ENCODE measurements at places on chromosomes 3 and 15. TPM values are rescaled to one million over a fixed set of nuclear protein-coding genes. Genes with fewer than 3 reads are reported as not detected.

Gene POPDC2
- total RNA-seq: 0.78 TPM

Gene EXD1
- total RNA-seq: not detected

Gene ROBO2
- not detected for total RNA-seq

Gene SEMA3G
- 0.07 TPM for total RNA-seq
